ENCODE measurements at places on chromosomes 3 and 15. TPM values are rescaled to one million over a fixed set of nuclear protein-coding genes. Genes with fewer than 3 reads are reported as not detected.

GADL1 gene
- not detected for total RNA-seq

ANKRD34C gene
- total RNA-seq, result not detected

MINAR1 gene
- total RNA-seq, result 2.1 TPM

MAGI1 gene
- total RNA-seq, result 20.1 TPM

TP53BP1 gene
- total RNA-seq, result 61.2 TPM

CSPG4 gene
- 43.3 TPM for total RNA-seq

CFAP91 gene
- not detected for total RNA-seq

DNA sequence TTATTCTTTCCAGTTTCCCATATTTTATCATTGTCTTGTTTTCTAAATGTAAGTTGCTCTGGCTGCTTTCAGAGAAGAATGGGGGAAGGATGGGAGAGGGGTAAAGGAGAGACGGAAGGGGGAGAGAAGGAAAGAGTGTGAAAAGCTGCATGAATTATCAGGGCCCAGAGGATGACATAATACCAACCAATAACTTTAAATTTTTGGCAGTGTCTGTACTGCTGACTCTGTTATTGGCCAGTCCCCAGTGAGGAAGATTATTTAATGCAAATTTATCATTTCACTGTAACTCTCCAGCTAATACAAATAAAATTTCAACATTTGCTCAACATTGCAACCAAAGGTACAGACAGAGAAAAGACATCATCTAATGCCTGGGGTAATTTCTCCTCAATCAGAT is 551.7 kb upstream of the CFAP20DC start:
- peaks cover 8% of the 10 kb centered on the region for H3K27me3 ChIP-seq
- H3K4me3 ChIP-seq, result no peak overlapping the region
- no peaks in the 10 kb centered on the region for H3K36me3 ChIP-seq
- no peaks in the 10 kb centered on the region for H3K4me1 ChIP-seq
- no peak overlapping the region for H3K27ac ChIP-seq

DNA sequence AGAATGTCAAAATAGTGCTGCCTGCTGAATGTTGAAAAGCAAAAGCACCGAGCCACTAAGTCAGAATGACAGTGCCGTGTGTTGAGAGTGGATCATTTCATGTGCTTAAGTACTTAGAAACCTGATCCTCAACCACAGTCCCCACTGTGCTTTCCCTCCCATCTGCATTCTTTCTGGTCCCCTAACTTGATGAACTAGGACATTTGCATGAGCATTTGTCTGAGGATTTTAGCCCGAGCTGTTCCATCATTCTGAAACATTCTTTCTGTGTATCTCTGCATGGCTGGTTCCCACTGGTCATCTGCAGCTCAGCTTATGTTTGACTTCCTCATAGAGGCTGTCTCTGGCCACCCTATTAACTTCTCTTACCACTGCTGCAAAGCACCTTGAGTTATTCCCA is 42.0 kb downstream of the SST start:
- DNase-seq, result no peak
- H3K4me1 ChIP-seq, result no peaks in the 10 kb centered on the region
- H3K27ac ChIP-seq, result no peak overlapping the region
- H3K27me3 ChIP-seq, result peaks cover 67% of the 10 kb centered on the region

DNA sequence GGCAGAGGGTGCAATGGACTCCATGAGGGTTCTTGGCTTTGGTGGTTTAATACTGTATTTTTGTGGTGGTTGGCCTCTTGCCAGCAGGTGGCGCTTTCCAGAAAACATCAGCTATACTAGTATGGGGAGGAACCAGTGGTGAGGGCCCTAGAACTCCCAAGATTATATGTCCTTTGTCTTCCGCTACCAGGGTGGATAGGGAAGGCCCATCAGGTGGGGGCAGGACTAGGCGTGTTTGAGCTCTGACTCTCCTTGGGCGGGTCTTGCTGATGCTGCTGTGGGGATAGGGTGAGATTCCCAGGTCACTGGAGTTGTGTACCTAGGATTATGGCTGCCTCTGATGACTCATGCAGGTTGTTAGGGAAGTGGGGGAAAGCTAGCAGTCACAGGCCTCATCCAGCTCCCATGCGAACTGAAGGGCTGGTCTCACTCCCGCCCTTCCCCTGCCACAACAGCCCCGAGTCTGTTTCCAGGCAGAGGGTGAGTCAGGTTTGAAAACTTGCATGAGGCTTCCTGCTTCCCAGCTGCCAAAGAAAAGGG is 357.7 kb downstream of the OTOL1 start:
- H3K4me1 ChIP-seq, result peaks cover 20% of the 10 kb centered on the region
- H3K27me3 ChIP-seq, result no peaks in the 10 kb centered on the region
- H3K36me3 ChIP-seq, result no peaks in the 10 kb centered on the region
- no peak for DNase-seq
- peak overlapping the region; percentile 54 for H3K27ac ChIP-seq

DNA sequence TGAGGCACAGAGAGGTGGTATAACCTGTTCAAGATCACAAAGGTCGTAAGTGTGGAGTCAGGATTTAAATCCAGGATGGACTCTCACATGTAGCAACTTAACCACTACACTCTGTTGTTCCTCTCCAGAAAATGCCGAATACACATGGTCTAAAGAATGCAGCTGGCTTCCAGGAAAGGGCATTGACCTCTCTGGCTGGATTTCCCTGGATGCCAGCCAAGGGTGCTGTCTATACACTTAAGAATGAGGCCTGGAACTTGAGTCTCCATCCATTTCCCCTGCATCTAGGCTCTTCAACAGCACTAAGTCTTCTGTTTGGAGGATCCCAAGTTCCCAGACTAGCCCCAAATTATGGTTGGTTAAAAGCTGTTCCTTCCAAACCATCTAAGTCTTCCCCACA is 60.5 kb downstream of the CERS3 start:
- no peak for DNase-seq
- no peaks in the 10 kb centered on the region for H3K4me1 ChIP-seq
- no peaks in the 10 kb centered on the region for H3K36me3 ChIP-seq
- no peak overlapping the region for H3K4me3 ChIP-seq
- no peaks in the 10 kb centered on the region for H3K27me3 ChIP-seq

DNA sequence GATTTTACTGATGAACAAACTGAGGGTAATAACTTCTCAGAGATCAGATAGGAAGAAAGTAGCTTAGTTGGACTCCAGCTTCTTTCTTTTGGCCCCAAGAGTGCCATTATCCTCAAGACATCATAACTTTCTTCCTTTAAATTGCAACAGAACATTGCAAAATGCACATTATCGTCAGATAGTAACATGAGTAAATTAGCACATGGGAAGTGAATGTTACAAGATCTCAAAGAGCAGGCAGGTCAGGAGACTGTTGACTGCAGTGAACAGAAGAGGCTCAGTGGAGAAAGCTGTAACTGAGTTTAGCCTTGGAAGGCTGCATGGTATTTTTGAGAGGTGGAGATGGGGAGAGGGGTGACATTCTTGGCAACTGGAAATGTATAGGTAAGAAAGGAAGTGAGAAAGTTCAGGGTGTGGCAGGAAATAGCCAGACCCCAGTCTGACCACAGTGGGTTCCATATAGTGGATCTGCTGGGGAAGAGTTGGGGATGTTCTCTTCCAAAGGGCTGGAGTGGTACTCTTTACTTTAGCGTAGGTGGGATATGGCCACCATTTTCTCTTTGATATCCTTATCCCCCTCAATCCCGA is 307.7 kb downstream of the RPLP1 start:
- H3K4me3 ChIP-seq, result no peak overlapping the region
- DNase-seq, result no peak
- peaks cover 3% of the 10 kb centered on the region for H3K36me3 ChIP-seq

DNA sequence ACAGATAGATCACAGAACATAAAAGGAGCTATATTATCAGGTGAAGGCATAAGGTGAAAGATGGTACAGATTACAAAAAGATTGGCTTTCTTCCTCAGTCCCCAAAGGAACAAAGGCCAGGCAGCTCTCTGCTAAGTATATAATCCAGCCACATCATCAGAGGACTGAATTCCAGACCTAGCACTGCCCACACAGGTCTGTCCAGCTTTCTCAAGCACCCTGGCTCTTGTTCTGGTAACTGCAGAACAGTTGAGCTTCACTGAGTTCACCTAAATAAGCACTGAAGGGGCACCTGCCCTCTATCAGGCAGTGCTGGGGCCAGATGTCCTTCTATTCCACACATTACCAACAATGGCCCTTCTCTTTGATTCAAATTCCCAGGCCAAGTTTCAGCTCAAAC is 6.3 kb downstream of the DUOXA1 start:
- H3K4me1 ChIP-seq, result peaks cover 2% of the 10 kb centered on the region
- no peak overlapping the region for H3K27ac ChIP-seq
- H3K36me3 ChIP-seq, result no peaks in the 10 kb centered on the region

GRCh38 chr3:64267721-64268604 is 42.7 kb upstream of the PRICKLE2 start:
- H3K4me3 ChIP-seq, result peak overlapping the region; percentile 81
- DNase-seq, result no peak
- H3K27ac ChIP-seq, result peak overlapping the region; percentile 88
- H3K4me1 ChIP-seq, result peaks cover 50% of the 10 kb centered on the region

- no peak overlapping the region for H3K4me3 ChIP-seq
- no peaks in the 10 kb centered on the region for H3K27me3 ChIP-seq
- H3K36me3 ChIP-seq, result no peaks in the 10 kb centered on the region
- no peak for DNase-seq
- H3K27ac ChIP-seq, result peak overlapping the region; percentile 11
Observed at GRCh38 chr3:117052395-117052794, 342.8 kb downstream of the TUSC7 start.

GRCh38 chr15:44666210-44667038 is 3.0 kb upstream of the SPG11 start:
- DNase-seq, result no peak
- no peak overlapping the region for H3K27ac ChIP-seq
- H3K4me1 ChIP-seq, result peaks cover 15% of the 10 kb centered on the region
- peaks cover 17% of the 10 kb centered on the region for H3K27me3 ChIP-seq
- H3K36me3 ChIP-seq, result no peaks in the 10 kb centered on the region

DNA sequence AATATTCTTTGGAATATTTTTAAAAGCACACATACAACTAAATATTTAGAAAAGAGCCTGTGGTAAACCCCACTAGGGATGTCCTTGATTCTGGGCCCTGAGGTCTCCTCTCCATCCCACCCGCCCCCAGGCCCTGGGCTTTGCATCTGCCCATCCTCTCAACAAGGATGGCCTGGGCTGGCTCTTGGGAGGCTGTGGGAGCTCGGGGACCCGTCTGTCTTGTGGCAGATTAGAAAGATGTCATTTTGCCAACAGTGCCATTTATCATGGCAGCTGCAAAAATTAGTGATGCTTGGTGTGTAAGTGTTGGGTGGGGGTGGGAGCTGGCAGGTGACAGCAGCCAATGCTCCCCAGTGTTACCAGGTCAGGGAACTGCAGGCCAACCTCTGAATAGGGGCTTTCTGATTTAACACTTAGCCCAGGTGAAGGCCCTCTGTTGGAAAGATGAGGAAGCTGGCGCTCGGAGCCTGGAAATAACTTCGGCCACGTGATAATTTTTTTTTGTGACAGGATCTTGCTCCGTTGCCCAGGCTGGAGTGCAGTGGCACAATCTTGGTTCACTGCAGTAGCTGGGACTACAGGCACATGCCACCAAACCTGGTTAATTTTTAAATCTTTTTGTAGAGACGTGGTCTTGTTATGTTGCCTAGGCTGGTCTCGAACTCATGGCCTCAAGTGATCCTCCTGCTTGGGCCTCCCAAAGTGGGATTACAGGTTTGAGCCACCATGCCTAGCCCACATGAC is 16.9 kb upstream of the CSPG4 start:
- H3K27ac ChIP-seq, result no peak overlapping the region
- no peak for DNase-seq
- H3K4me3 ChIP-seq, result no peak overlapping the region
- no peaks in the 10 kb centered on the region for H3K36me3 ChIP-seq
- H3K4me1 ChIP-seq, result peaks cover 4% of the 10 kb centered on the region
- H3K27me3 ChIP-seq, result no peaks in the 10 kb centered on the region

- DNase-seq, result no peak
- no peak overlapping the region for H3K27ac ChIP-seq
- H3K4me3 ChIP-seq, result no peak overlapping the region
- peaks cover 15% of the 10 kb centered on the region for H3K4me1 ChIP-seq
- H3K27me3 ChIP-seq, result peaks cover 55% of the 10 kb centered on the region
- H3K36me3 ChIP-seq, result peaks cover 1% of the 10 kb centered on the region
Observed at GRCh38 chr3:72105306-72105705, 320.4 kb upstream of the PROK2 start.

- H3K36me3 ChIP-seq, result no peaks in the 10 kb centered on the region
- no peak overlapping the region for H3K27ac ChIP-seq
- no peak for DNase-seq
- no peaks in the 10 kb centered on the region for H3K27me3 ChIP-seq
- H3K4me3 ChIP-seq, result no peak overlapping the region
- peaks cover 16% of the 10 kb centered on the region for H3K4me1 ChIP-seq
Observed at GRCh38 chr3:24523988-24524727, 29.5 kb upstream of the THRB start.

DNA sequence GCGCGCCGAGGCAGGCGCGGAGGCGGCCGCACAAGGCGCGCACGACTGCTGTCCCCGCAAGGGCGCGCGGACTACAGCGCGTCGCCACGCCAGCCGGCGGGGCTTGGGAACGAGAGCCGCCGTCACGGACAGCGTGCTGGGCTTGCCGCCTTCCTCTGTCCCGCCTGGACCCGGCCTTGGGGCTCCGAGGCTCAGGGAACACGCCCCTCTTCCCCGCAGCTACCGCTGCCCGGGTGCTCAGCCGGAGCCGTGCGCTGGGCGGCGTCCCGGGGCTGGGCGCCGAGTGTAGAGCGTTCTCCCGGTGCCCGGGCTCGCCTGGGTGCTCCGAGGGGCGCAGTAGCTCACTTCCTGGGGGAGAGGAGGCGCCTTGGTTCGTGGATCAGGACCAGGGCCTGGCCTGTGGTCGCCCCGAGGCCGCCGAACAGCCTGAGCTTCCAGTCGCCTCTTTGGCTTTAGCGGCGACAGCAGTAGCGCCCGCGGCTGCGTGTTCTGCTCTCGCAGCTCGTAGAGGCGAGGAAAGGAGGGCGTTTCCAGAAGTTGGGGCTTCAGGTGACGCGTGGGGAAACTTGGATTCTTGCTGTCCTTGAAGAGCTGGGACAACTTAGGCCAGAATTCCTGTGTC is 226.7 kb upstream of the C2CD4B start:
- peak overlapping the region; percentile 79 for H3K27ac ChIP-seq
- H3K4me1 ChIP-seq, result peaks cover 18% of the 10 kb centered on the region
- peak overlapping the region; percentile 90 for H3K4me3 ChIP-seq
- no peaks in the 10 kb centered on the region for H3K36me3 ChIP-seq

GRCh38 chr3:58222161-58222724 is 11.5 kb upstream of the DNASE1L3 start:
- no peaks in the 10 kb centered on the region for H3K36me3 ChIP-seq
- no peak overlapping the region for H3K4me3 ChIP-seq
- no peak overlapping the region for H3K27ac ChIP-seq

DNA sequence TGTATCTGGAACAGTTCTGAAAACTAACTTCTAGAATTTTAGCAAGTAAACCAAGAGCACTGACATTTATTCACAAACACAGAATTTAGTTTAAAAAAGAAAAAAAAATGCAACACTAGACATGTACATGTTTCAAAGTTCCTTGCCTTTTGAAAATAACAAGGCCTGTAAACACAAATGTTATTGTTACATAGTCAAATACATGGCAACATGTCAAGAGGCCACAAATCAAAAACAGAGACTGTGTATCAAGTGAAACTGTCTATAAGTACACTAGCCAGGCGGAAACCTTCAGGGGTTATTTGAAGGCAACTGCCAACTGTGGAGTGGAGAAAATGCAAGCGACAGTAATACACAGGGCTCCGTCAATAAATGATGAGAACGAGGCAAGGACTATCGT is 547.6 kb downstream of the FOXP1 start:
- peak overlapping the region; percentile 69 for H3K27ac ChIP-seq
- no peaks in the 10 kb centered on the region for H3K27me3 ChIP-seq
- no peak for DNase-seq

- H3K4me3 ChIP-seq, result no peak overlapping the region
- no peaks in the 10 kb centered on the region for H3K36me3 ChIP-seq
- no peak overlapping the region for H3K27ac ChIP-seq
- no peak for DNase-seq
Observed at GRCh38 chr3:173289072-173289471, 108.5 kb upstream of the NLGN1 start.

Data from osteocyte (in vitro differentiated cells).